HuH-7 (cell line): ENCODE measurements at places on chromosomes 11 and 22.

- DNase-seq: no peak
These were observed 104.7 kb upstream of the PITPNB start for GRCh38 chr22:28023774-28024173.

GRCh38 chr11:88308576-88308975, 29.0 kb downstream of the CTSC start:
- no peak for DNase-seq

DNA sequence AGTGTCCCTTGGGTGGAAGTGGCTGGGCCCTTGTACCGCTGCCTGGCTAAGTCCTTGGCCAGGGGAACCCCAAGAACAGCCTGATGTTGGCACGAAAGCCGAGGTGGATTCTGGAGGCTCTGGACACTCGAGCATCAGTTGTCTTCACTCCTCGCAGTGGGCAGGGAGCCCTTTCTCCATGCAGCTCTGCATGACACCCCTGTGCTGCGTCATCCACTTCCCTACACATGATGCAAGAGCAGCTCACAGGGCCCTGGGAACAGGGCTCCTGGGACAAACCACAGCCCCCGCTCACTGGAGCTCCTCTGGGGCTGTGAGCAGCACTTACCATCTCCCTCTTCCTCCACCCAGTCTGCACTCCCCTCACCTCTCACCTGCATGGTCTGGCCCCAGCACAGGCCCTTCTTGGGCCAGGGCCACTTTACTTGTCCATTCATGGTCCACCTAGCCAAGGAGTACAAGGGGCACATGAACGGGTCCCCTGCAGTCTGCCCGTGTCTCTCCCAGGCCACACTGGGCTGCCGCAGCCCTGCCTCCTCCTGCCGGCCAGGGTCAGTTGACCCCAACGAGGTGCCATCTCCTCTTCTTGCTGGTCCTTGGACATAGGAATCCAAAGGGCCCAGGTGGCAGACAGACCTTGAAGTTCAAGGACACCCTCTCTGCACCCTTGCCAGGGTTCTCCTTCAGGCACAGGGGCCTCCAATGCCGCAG, 66.5 kb downstream of the IGF2 start:
- no peak for DNase-seq

DNA sequence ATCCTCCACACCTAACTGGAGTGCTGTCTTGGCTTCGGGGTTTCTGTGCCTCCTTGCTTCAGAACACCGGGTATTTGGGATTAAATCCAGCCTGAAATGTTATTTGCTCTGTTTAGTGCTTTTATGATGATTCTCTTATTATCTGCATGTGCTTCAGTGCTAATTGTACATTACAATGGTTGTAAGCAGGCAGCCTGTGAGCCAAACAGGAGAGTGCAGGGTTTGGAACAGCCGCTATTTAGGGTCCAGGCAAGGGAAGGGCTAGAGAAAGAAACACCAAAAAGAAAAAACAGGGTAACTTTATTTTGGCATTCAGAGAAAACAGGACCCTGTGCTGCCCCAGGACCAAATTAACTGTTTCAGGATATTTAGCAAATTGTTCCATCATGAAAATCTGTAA, 72.7 kb downstream of the RCN1 start:
- DNase-seq: no peak

DNA sequence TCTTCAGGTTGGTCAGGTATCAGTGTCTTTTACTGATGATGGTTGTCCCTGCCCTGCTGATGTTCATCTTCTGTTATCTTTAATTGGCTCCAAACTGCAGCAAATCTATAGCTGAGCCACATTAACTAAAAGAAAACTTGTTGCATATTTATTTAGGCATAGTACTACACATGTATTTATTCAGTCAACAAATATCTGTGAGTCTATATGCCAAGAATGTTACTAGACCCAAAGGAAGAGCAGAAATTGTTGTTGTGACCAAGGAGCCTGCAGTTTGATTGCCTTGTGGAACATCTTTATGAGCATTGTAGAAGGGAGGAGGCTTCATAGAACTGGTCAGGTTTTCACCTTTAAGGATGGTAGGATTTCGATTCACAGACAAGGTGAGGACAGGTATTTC, 10.1 kb downstream of the BMAL1 start:
- DNase-seq: no peak

DNA sequence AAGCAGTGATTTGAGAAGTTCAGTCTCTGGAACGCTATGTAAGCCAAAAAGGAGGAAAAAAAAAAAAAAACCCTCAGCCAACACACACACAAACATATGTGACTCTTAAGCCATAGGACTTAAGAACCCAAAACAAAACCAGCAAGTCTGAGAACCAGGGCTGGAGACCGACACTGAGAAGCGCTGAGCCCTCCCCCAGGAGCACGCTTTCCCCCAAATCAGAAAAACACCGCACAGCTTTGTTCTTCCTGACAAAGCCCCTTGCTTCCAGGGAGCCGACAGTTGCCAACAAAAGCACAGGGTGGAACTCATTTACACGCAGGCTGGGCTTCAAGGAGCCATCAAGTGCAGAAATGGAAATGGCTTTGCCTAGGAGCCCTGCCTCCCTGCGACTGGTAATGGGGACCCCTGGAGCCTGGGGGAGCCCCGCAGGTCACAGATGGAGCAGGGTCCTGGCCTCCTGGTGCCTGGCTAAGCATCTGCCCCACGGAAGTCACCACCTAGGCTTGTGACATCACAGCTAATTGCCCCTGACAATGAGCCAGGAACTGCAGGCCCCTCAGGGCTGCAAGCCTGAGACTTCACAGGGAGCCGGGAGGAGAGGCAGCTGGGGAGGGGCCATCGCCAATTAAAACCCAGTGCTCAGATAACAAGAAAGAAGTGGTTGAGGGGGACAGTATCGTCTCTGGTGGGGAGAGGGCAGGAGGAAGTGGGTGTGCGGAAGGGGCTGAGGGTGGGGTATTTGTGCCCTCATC, 66.9 kb downstream of the NFAM1 start:
- DNase-seq: no peak

DNA sequence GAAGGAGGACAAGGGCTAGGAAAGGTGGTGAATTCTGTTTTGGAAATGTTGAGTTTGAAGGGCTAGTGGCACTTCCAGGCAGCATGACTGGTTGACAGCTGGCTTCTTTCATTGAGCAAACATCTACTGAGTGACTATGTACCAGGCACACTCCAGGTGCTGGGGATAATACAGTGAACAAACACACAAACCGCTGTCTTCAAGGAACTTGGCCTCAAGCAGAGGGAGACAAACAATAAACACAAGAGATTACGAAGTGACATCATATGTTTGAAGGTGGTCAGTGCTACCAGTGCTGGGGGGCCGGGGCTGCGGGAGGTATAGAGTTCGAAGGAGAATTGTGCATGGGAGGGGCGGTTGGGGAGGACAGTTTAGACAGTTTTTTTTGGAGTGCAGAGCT, 197.0 kb upstream of the SORL1-AS1 start:
- no peak for DNase-seq

DNA sequence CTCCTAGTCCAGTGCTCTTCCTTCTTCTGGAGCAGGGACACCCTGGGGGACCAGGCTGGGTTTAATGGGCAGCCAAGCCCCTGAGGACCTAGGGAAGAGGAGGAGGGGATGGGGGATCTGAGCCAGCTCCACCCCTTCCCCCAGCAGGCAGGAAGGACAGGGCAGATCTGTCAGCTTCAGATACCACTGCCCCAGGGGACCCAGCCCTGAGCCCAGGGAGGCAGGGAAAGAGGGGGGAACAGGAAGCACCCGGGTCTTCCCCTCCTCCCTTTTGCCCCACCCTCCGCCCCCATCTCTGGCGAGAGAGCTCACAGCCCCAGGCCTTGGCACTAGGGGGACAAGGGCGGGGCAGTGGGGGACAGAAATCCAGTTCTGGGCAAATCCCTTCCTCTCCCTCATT, 11.7 kb upstream of the SOX10 start:
- no peak for DNase-seq

DNA sequence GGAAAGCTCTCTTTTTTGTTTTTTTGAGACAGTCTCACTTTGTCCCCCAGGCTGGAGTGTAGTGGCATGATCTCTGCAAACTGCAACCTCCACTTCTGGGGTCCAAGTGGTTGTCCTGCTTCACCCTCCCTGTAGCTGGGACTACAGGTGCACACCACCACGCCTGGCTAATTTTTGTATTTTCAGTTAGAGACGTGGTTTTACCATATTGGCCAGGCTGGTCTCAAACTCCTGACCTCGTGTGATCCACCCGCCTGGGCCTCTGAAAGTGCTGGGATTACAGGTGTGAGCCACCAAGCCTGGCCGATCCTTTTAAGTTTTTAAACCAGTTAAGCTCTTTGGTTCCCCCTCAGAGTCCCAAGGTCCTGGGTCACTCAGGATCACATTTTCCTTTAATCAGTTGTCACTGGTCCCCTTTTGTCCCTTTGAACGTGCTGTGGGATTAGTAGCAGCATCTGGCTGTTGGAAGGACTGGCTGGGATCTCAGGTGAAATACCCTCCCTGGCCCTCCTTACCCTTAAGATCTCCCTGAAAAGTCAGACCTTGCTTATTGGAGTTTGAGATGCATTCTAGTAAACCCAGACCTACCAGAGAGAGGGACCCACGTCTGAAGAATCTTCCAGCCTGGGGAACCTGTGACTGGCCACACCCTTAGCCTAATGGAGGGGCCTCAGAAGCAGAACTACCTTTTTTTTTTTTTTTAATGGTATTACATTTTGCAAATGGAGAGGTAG, 8.1 kb downstream of the MALAT1 start:
- no peak for DNase-seq

GRCh38 chr11:27513389-27513788, 6.8 kb upstream of the LIN7C start:
- no peak for DNase-seq
